ENCODE measurements at places on chromosomes 11 and 22. TPM values are rescaled to one million over a fixed set of nuclear protein-coding genes. Genes with fewer than 3 reads are reported as not detected.

DNA sequence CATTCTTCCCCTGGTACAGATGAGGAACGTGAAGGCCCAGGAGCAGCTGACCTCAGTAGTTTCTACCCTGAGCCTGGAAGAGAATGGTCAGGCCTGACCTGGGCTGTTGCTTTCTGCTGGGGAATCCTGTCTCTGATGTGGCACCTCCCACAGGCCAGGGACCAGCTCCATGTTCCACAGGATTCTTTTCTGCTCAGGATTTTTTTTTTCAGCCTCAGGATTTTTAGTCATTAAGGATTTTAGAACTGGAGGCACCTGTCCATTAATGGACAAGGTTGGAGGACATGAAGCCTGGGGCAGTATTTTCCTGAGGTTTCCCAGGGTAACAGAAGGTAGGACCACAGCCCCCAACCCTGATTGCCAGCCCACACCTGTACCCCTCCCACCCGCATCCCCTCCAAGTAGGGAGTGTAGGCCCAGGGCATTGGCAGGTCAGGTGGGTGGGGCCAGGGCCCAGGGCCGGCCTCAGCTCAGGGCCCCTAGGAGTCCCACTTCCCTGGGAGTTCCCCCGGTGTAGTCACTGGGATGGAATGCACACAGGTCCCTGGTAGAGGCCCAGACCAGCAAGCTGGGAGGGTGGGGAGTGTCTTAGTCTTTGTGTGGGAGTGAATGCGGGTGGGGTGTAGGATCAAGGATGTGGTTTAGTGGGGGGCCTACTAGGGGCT, 16.1 kb downstream of the BIK start:
- no peak for DNase-seq

DNA sequence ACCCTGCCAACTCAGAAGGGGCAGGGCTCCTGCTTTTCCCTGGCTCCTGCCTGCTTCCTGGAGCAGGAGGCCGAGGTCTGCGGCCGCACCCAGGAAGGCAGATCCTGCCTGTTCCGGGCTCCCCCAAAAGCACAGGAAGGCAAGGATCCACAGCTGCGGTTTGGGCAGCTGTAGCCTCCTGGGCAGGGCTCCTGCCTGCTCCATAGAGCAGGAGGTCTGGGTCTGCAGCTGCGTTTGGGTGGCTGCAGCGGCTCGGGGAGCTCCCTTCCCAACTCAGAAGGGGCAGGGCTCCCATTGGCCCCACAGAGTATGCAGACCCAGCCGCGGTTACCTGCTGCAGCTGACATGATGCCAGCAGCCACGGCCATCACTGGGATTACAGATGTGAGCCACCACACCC, 5.5 kb downstream of the UPK2 start:
- DNase-seq, result no peak

Gene SLC35F2
- polyA plus RNA-seq, result 17.4 TPM

Gene MMP7
- 22.6 TPM for polyA plus RNA-seq
